ENCODE measurements at places on chromosomes 5 and 9.

DNA sequence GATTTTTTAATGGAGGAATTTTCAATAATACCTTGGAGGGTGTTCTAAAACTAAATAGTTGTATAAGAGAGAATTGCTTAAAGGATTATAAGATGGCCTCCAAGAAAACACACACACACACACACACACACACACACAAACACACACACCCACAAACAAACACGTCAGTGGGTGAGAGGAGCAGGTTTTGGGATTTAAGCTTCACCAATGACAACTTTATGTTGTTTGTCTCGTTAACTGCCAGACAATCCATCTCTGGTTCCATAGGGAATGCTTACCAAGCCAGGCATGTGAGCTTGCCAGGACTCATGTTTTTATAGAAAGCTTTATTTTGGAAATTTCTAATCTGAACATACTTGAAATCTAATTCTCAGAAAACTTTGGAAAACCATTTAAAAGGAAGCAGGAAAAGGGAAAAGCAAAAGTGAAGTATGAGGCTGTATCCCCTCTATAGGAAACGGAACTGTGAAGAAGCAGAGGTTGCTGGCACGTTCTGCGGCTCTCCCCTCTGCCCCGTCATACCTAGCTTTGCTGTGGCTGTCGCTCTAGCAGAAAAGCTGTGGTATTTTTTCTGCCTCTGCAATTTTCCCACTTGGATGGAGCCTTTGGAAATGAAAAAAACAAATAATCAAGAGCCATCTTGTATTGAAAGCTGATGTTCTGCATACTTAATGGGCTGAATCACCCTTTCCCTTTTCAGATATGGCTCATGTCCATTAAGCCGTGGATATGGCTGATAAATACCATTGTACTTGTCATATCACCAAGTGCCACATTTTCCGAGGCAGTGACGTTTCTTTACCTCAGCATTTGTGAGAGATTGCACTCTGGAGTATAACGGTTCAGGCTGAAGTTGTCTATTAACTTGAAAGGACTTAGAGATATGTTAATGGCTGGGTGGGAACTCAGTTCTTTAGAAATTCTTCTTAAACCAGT lies 112.7 kb downstream of the NTRK2 start:
- DNase-seq: no peak

DNA sequence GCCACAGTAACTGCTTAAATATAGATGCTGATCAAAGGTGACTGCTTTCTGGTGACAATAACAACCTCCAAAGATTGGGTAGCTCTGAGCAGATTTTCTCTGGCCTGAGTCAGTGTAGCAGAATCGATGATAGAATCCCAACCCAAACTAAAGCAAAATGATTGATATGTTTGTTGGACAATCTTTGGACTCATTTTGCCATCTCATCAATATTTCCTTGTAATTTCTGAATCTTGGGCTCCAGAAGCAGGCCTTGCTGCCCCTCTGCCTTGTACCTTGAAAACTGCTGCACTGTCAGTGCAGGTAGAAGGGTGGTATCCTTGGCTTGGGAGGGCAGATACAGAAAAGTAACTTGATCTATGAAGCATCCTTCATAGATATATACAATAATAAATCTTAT lies 18.9 kb downstream of the TTC23L start:
- no peak for DNase-seq

- DNase-seq: no peak
These were observed 469.5 kb upstream of the PIK3R1 start for GRCh38 chr5:67746103-67746502.

DNA sequence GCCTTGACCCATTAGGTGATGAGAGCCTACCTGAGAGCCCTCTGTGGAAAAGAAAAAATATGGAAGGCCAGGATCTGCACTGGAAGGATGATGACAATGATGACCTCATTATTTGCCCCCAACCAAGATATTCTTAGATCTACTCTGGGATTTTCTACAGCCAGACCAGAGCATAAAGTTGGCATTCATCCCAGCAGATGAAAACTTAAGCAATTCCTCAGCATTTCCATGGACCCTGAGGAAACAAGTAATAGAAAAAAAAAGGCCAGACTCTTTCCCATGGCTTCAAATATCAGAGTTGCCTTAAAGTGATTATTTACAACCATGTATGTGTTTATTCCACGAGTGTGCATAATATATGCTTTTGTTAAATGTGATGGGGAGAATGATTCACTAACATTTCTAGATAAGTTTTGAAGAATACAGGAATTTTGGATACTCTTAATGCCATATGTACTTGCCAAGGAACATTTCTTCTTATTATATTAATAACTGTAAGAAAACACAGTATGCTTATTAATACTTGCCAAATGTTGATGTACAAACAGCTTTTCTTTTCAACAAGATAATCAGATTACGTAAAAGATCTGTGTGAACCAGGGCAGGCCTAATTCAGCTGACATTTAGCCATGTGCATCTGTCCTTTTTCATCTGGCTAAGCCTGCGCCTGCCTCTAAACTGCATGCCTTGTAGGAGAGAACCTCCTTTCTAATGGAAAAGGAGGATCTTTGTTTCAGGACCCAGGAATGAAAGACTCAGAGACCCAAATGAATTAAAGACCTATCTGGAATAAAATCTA lies 94.8 kb downstream of the ARRDC3 start:
- no peak for DNase-seq

GRCh38 chr9:130143279-130143893 lies 28.8 kb upstream of the NCS1 start:
- DNase-seq: no peak

- no peak for DNase-seq
These were observed 2.2 kb downstream of the PCDH1 start for GRCh38 chr5:141875795-141876627.

- no peak for DNase-seq
These were observed 584 bp upstream of the KLF9 start for GRCh38 chr9:70415041-70415440.

- no peak for DNase-seq
These were observed at the start of gene GLRX for GRCh38 chr5:95822542-95823181. GLRX (minus strand) TSS chr5:95822726; CDS start chr5:95822662, 64 bp downstream.

DNA sequence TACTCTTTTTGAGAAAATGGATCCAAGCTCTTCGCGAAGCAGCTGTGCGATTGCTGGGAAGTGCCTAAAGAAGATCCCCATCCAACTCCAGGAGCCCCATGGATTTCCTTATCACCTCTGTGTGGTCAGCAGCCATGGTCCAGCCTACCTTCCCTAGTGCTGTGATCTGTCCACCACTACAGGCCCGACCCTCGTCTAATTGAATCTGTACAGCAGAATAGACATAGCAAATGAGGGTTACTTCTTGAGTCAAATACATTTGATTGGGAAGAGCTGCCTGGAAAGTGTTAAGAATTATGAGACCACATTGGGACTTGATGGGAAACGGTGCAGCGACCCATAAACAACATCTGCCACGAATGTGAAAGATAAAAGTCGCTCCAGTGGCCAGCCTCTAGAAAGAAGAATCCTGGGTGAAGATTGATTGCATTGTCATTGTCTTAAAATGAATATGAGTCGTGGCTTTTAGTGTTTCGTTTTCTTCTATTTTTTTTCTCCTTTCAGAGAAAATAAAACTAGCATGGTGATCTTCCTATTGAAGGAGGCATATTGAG lies 118.4 kb downstream of the PAM start:
- DNase-seq: no peak

GRCh38 chr5:32195265-32195664 lies 21.1 kb upstream of the GOLPH3 start:
- peak; percentile 89 for DNase-seq

DNA sequence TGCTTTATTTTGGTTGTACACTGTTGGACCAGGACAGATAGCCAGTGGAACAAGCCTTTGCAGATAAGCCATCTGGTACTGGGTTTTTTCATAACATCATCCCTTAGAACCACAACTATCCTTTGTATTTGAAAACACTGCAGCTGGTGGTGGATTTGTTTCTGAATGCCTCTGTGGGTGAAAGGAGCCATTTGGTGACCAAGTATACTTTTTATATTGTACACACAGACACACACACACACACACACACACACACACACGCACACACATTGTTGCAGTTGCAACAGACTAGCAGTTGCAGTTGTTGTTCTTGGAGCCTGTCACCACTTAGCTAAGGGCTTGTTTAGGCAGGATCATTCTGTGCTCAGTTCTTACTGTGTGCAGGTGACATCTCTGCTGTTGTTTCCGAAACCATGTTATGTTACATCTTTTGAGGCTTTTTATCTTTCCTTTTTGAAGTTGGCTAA lies 22.9 kb upstream of the CAVIN4 start:
- no peak for DNase-seq

- DNase-seq: peak; percentile 19
These were observed 491 bp downstream of the APC start for GRCh38 chr5:112738191-112738560.

DNA sequence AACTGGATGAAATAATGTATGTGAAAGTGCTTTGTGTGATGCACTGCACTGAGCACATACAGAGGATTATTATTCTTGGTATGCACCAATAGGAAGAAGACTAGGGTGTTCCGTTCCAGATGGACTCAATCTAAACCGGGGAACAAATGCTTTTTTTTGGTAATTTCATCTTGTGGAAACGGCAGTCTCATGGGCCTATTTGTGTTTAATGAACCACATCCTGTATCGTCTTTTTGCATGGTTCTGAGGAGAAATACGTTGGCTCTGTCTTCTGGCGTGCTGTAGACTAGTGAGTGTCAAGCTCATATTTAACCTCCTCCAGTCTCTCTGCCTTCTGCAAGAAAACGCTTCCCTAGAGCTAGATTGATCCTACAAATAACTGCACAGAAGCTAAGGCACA lies 30.0 kb downstream of the TRIM32 start:
- DNase-seq: no peak

DNA sequence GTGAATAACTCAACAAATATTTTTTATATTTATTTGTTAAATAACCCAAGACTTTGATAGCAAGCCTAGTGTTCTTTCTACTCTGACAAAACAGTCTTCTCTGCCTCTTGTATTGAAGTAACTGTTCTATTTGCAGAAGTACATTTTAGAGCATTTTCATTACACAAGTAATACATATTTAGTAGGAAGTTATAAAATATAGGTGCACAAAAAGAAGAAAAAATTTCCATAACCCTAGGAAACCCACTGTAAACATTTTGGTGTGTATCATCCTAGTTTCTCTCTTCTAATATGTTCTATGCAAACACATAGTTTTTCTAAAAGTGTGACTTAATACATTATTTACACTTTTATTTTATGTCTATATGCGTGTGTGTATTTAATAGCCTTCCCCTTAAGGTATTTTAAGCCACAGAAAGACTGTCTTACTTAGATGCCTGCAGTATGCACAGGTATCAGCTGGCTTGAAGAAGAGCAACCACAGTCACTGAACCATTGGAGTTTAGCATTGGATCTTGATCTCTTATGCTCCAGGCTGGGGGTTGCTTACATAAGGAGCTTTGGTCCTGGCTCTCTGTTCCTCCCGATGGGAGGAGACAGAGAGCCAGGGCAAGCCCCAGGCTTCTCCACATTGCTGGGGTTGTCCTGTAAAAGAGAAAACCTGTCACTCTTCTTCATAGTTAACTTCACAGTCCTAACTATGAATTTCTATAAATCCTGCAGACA lies 3.8 kb downstream of the SELENOP start:
- no peak for DNase-seq

DNA sequence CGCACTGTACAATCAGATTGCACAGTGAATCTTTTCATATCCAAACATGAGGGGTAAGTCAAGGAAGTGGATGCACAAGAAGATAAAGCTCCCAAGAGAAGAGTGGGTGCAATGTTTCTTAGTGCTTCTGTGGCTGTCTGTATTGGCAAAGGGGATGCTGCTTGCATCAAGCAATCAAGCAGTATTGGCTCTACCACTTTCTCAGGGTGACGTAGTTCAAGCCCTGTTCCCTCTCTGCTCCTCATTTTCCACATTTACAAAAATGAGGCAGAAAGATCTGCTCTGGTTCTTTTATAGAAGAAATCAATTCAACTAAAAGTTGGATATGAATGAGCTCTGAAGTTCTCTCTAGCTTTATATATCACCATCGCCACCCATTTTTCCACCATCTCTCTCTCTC lies 2.3 kb downstream of the TNFSF8 start:
- no peak for DNase-seq

DNA sequence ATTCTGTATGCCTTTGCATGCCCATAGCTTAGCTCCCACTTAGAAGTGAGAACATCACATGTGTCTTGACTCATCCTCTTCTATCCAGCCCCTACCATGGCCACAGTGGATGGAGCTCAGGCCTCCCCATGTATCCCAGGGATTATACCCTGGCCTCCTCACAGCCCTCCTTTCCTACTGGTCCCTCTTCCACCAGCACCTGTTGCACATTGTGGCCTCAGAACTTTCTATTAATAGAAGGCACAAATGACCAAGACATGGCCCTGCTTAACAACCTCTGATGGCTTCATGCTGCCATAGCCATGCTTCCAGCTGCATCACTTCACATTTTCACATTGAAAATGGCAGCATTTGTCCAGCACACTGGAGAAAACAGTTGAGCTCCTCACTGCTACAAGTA lies 315.4 kb downstream of the CDK5RAP2 start:
- DNase-seq: no peak

DNA sequence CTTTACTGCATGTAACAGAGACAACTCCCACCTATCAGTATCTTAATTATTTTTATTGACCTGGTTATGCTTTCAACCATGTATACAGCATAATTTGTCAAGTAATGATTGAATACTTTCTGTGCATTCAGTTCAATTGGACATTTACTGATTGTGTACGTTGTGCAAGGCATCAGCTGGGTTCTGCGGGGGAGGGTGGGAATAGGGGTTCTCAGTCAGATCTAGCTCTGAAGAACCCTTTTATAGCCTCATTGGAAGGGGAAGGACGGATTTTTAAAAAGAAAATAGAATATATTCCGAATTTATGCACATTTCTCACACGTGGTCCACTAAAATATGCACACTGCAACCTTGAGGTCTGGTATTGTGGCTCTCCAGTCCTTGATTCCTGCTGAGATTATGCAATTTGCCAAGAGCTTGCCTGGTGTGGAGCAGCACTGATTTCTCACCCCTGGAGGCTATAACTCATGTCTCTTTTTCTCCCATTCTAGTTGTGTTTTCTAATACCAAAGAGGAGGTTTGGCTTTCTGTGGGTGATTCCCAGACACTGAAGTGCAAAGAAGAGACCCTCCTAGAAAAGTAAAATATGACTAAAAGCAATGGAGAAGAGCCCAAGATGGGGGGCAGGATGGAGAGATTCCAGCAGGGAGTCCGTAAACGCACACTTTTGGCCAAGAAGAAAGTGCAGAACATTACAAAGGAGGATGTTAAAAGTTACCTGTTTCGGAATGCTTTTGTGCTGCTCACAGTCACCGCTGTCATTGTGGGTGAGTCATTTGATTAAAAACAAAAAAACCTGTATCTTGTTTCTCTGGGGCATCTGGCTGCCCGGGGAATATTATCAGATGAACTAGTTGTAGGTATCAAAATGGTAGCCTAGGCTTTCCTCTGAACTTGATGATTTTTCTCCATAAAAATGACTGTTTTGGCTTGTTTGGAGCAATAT lies 1.7 kb downstream of the SLC1A3 start:
- DNase-seq: no peak

All from NCI-H524 treated with DMSO at 0.1 percent for 48 hours (cell line).